ENCODE measurements at places on chromosomes 12 and 14.

DNA sequence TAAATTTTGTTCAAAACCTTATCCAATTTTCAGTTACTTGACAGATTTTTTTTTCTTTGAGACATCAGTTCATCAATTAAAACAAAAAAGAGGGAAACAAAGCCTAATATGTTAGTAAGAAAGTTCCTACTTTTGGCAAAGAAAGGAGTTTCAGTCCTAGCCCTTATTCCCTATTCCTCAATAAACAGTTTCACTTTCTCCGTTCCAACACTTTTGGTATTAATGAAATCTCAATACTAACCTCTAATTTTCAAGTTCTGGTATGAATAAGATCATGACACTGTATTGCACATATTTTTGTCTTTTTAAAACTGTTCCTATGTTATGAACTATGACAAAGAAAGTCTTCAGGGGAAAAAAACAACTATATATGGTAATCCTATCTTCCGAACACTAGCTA is 48.4 kb downstream of the RPS6KA5 start:
- no peak for DNase-seq

GRCh38 chr14:90740946-90741681 is 75.1 kb downstream of the TTC7B start:
- DNase-seq: no peak

DNA sequence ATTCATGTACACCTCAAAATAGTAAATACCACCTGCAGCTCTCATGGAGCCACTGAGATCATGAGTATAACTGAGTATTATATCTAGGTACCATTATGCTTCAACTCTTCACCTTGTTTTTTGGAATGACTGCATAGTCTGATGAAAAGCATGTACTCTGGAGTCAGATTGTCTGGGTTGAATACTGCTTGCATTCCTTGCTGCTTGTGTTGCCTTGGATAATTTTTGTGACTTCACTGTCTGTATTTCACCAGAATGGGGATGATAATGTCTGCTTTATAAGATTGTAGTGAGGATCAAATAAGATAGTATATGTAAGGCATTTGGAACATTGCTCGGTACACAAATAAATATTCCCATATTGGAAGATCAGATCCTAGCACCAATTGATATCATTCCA is 54.2 kb downstream of the SUSD6 start:
- DNase-seq: no peak

DNA sequence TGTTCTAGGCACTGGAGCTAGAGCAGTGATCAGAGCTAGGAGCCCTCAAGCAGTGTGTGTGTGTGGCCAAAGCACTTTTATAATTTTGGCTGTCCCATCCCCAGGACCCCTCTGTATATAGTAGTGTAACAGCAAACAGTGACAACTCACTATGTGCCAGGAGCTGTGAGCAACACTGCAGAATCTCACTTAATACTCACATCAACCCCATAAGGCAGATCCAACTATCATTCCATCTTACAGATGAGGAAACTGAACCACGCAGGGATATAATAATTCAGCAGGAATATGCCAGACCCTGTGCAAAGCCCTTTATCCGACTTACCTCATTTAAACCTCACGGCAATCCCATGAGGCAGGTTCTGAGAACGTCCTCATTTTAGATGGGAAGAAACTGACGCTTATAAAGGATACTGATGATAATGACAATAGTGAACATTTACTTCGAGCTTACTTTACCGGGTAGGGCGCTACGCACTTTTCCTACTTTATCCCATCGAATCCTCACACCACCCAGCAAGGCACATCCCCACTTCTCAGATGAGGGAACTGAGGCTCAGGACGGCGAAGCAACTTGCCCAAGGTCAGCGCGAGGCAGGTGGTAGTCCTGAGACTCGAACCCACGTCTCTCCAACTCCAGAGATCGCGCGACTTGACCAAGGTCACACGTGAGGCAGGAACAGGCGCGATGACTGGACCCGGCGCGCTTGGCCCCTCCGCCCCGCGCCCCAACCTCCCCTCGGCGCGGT is 687 bp downstream of the RAB35 start:
- no peak for DNase-seq

- no peak for DNase-seq
These were observed 211.9 kb upstream of the BMP4 start for GRCh38 chr14:54168489-54168888.

- no peak for DNase-seq
These were observed 31.8 kb upstream of the SMUG1 start for GRCh38 chr12:54220567-54220966.

GRCh38 chr12:76029982-76030340 is 1.6 kb downstream of the PHLDA1 start:
- DNase-seq: no peak

DNA sequence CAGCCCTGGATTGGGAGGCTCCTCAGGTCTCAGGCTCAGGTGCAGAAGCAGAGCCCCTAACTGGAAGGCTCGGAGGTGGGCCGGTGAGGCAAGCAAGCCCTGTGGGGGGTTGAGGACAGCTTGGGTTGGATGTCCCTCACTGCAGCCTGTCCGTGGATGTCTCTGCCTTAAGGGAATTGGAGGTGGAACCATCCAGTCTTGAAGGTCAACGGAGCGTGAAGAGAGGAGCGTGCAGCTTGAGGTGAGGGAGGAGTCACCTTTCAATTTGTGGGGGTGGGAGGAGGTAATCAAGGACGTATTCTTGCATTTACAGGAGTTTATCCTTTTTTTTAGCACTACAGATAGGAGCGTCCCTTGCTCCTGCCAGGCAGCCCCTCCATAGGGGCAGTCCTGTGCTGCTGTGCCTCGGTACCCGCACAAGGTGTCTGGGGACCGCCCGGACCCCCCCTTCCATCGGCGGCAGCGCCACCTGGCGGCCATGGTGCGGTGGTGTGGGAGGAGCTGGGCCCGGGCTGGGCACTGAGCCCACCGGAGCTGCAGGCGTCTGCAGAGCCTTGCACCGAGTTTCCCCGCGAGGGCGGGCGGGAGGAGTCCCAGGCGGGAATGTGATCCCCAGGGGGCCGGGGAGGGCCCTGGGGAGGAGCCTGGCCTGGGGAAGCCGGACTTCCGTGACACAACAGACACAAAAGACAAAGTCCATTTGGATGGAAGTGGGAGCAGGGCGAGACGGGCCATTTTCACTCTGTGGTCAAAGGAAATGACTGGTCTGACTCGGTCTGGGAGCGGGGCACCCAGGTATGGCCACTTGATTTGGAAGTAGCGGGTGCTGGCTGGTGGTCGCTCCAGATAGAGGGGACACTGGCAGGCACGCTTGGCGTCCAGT is 864 bp downstream of the DNAJC22 start:
- DNase-seq: peak; percentile 62

GRCh38 chr12:44847888-44848702 is 28.0 kb downstream of the NELL2 start:
- peak; percentile 27 for DNase-seq

- no peak for DNase-seq
These were observed 130.7 kb downstream of the CRACR2A start for GRCh38 chr12:3622021-3622821.

DNA sequence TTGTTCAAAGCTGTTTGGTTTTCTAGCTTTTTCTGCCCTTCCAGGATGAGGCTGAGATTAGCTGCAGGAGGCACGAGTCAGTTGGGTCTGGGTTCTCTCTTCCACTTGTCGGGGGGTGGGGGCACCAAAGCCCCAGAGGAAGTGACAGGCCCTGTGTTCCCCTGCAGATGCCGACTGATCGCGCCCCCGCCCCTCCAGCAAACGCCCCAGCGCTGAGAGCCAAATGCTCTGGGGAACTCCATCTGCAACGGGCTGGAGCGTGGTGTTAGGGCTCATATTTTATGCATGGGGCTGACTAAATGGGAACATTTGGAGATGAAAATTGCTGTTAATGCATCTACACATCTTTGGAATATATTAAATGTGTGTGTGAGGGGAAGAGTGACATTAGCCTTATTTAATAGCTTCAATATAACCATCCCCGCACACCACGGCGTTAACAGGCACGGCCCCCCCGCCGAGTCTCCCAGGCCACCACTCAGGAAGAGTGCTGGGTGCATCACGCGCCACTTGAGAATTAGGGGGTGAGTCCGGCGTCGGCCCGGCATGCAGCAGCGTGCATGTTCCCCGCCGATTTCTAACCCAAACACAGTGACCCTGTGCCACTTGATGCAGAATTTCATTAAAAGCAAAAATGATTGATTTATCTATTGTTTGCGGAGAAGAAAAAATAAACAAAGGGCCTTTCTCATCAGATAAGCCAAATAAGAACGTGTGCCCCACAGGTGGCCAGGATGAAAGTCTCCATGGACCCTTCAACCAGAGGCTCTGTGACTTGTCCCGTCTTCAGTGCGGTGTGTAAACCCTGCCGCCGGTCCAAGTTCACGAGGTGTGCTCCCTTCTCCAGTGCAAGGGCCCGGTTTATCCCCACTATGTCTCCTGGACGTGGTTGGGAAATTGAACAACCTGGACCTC is 165.0 kb upstream of the RTL1 start:
- no peak for DNase-seq

GRCh38 chr12:110677982-110678381 is 10.9 kb downstream of the HVCN1 start:
- DNase-seq: no peak

- DNase-seq: no peak
These were observed 43.2 kb downstream of the CYP46A1 start for GRCh38 chr14:99727096-99727870.

DNA sequence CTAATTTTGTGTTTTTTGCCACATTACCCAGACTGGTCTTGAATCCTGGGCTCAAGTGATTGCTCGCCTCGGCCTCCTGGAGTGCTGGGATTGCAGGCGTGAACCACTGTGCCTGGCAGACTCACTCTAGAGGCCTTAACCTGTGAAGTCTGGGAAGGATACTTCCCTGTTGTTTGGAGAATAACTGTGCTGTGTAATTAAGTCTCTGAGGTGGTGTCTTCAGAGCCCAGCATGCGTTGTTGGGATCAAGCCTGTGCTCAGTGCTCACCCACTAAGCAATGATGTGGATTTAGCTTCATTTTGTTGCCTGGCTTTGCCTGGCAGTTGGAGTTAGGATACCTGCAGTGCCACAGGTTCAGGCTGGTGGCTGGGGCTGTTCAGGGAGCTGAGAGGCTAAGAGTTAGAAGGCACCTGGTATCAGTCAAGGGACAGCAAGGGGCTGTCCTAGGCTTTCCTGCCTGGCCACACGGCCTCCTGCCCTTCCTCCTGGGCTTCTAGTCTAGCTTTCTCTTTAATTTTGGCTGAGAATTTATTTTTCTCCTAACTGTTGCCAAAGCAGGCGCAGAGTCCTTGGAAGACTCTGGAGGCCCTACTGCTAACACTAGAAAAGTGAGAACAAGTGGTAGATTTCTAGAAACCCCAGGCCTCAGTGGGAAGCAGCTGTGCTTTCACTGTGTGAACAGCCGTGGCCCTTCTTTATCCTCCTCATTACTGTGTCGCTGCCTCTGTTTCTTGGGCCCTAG is 38.5 kb downstream of the EP400 start:
- no peak for DNase-seq

GRCh38 chr12:54585243-54585642 is 3.2 kb downstream of the PPP1R1A start:
- no peak for DNase-seq

GRCh38 chr12:29782871-29783772 is 620 bp downstream of the TMTC1 start:
- no peak for DNase-seq

- no peak for DNase-seq
These were observed 10.8 kb downstream of the PIGH start for GRCh38 chr14:67589204-67589770.

GRCh38 chr14:24943024-24943423 is 106.9 kb downstream of the STXBP6 start:
- no peak for DNase-seq

DNA sequence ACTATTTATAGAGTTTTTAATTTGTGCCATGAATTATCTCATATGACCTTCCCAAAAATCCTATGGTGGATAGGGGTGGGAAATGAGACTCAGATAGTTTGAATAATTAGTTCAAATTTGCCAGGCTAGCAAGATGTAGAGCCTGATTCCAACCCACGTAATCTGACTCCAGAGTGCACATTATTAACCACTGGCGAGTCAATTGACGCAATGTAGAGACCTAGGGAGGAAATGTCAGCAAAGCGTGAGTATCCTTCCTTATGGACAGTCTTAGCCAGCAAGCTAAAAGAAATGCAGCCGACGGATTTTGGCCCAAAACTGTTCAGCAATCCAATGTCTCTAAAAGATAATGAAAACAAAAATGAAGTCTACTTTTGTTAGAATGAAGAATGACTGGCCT is 193.3 kb upstream of the KRR1 start:
- DNase-seq: no peak

DNA sequence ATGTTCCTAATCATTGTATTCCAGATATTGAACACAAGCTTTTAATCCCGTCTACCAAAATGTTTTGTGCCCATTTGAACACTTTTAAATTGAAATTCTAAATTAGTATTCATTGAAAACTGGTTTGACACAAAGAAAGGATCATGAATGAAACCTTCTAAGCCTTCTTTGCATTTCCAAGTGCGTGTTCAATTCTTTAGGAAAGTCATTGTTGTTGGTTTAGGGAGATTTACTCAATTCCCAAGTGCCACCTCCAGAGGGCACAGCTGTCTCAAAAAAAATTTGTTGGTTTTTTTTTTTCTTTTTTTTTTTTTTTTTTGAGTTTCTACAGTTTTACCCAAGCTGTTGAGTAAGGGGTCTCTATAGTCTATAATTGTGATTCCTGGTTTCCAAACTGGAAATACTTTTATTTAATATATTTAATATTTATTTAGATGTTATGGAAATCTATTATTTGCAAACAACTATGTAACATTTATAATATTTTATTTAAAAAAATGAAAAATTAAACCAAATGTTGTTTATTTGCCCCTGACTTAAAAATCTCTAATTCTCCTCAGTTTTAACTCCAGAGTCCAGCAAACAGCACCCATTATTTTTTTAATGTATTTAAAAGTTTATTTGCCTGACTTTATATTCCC is 79.9 kb downstream of the NEDD1 start:
- no peak for DNase-seq

GRCh38 chr12:7832059-7832696 is 40.5 kb downstream of the SLC2A14 start:
- DNase-seq: no peak

DNA sequence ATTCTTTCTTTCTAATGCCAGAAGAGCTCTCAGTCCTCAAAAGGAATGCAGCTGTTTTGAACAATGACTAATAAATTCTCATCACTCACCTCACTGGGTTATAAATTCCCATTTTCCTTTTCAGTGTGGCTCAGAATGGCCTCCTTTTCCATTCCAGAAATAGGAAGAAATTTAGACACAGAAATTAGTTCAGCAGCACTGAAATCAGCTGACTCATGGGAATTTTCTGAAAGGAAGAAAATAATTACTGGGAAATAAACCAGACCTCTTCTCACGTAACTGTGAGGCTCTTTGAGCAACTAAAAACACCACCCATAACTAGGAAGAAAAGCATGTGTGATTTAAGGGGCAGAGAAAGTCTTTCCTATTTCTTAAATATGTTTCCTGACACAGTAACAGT is 23.8 kb downstream of the CD163 start:
- no peak for DNase-seq

DNA sequence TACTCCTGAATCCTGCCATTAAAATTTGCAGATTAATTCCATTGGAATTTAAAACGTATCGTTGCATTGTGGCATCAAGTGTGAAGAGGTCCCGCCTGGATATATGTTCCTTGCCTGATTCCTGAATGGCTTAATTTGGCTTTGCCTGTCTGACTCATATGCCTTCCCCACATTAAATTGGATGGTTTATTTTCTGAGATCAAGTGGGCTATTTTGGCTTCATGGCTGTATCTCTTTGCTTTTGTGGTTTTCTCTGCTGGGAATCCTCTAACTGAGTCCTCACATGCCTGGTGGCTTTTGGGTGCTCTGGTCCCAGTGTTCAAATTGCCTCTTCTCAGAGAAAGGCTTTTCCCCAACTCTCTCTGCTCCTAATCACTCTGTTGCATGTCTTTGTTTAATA is 127.9 kb upstream of the DYRK2 start:
- no peak for DNase-seq

GRCh38 chr12:95215949-95216348 is 1.3 kb downstream of the FGD6 start:
- DNase-seq: no peak
